ENCODE measurements at places on chromosomes 1 and 21. TPM values are rescaled to one million over a fixed set of nuclear protein-coding genes. Genes with fewer than 3 reads are reported as not detected.

GLMP gene
- total RNA-seq, result 9.3 TPM

DNA sequence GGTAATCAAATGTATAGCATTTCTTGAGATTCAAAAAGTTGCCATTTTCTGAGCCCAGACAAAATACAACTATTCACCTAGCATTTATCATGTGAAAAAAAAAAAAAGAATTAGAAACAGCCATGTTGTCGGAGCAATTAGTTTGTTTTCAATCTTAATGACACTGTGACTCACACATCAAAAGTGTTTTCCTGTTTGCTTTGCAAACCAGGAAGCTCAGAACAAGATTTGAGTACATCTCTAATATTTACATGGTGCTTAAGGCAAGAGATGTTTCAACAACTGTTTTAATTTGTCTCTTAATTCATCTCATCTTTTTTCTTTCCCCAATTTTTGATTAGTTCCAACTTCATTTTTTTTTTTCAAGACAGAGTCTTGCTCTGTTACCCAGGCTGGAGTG is 62.5 kb upstream of the CAPZB start:
- H3K27ac ChIP-seq, result no peak overlapping the region
- peaks cover 4% of the 10 kb centered on the region for H3K4me1 ChIP-seq
- peaks cover 2% of the 10 kb centered on the region for H3K36me3 ChIP-seq
- H3K4me3 ChIP-seq, result no peak overlapping the region
- H3K27me3 ChIP-seq, result peaks cover 4% of the 10 kb centered on the region

GRCh38 chr21:15197696-15198095 is 132.9 kb upstream of the NRIP1 start:
- no peaks in the 10 kb centered on the region for H3K36me3 ChIP-seq
- DNase-seq, result no peak
- no peaks in the 10 kb centered on the region for H3K27me3 ChIP-seq

EIF3I gene
- 328 TPM for total RNA-seq

NCF2 gene
- 4.2 TPM for total RNA-seq

DNA sequence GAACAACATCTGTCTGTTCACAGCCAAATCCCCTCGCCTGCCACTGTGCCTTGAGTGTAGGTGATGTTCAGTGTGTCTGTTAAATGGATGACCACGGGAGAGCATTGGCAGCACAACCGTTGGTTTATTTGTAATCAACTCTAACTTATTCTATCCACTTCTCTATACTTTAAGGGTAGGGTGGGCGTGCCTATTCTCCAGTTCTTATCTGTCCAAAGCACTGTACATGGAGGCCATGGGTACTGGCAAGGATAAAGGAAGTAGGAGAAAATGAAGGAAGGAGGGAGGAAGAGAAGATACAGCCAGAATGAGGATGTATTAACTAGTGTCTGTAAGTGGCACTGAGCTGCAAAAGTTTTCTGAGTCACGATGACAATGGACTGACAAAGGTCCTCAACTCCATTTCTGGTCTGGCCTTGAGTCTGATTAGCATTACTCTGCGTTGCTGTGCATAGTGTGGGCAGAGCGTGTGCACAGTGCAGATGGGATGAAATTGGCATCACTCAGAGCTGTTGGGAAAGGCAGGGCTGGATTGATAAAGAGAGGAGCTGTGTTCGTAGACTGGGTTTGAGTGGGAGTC is 7.1 kb downstream of the RHOU start:
- no peak for DNase-seq
- no peak overlapping the region for H3K27ac ChIP-seq
- H3K4me1 ChIP-seq, result peaks cover 2% of the 10 kb centered on the region
- H3K36me3 ChIP-seq, result no peaks in the 10 kb centered on the region
- H3K4me3 ChIP-seq, result no peak overlapping the region
- H3K27me3 ChIP-seq, result no peaks in the 10 kb centered on the region

Data from activated CD8-positive, alpha-beta T cell treated with anti-CD3 and anti-CD28 coated beads for 36 hours (primary cell).